ENCODE measurements at places on chromosomes 2 and 18.

- no peak for DNase-seq
Measured at GRCh38 chr2:208669394-208669793, 262.8 kb downstream of the PTH2R start.

GRCh38 chr18:23878336-23878900 is 136.1 kb upstream of the TTC39C start:
- DNase-seq: no peak

- DNase-seq: no peak
Measured at GRCh38 chr2:22690096-22690495, 694.9 kb upstream of the KLHL29 start.

DNA sequence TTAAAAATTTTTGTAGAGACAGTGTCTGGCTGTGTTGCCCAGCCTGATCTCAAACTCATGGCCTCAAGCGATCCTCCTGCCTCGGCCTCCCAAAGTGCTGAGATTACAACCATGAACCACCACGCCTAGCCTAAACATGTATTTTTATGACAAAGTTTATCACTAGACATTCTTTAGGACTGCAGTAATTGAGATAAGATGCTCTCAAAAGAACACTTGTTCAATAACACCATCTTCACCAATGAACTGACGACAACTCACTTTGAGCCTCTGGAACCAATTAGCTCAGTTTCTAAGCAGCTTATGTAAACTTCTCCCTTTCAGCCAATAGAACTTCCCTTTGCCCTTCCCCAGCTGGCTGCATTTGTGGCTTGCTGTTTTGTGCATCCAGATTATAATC is 15.3 kb upstream of the PPP4R1 start:
- DNase-seq: no peak

DNA sequence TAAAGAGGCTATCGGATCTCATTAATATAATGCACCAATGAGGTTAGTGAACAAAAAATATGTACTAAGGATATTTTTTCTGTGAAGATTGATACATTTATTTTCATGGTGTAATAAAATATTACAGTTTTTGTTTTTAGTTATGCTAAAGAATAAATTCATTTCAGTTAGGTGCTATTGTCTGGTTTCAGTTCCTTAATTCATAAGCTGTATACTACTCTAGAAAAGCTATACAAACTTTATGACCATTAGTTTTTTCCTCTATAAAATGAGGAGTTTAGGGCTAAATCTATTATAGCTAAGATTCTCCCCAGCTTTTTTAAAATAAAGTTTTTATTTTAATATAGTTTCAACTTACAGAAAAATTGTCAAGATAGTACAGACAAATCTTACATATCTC is 1311.7 kb upstream of the NXPH2 start:
- no peak for DNase-seq

DNA sequence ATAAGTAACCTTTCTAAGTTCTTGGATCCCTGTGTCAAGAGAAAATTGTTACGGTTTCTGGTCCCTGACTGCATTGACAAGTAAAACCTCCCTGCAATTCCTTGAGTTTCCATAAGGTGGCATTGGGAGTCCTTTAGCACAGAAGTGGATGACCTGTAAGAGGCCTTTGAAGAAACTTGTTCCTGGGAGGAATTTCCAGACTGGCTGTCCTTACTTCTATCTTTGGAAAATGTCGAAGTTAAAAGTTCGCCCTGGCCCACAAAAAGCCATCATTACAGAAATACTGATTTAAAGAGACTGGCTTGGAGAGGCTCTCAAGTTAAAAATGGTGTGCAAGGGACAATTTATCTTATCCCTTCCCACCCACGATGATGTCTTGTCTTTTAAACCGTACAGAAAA is 218.4 kb downstream of the CDH20 start:
- DNase-seq: no peak

DNA sequence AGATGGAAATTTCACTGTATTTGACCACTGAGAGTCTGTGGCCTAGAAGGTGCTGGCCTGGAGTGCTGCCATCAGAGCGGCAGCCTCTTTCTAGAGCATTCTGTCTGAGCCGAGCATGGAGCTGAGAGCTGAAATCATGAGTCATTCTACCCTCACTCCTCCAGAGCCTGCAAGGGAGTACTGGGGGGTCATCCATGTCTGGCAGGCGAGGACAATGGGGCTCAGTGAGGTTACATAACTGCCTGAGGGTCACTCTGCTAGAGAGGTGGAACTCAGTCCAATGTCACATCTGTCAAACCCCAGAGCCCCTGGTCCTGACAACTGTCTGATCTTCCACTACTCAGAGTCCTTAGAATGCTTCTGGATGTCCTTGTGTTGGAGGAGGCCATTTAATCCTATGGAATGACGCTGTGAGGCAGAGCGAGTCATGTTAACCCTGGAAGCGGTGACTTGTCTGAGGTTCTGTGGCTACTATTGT is 65.3 kb downstream of the HAUS1 start:
- no peak for DNase-seq

DNA sequence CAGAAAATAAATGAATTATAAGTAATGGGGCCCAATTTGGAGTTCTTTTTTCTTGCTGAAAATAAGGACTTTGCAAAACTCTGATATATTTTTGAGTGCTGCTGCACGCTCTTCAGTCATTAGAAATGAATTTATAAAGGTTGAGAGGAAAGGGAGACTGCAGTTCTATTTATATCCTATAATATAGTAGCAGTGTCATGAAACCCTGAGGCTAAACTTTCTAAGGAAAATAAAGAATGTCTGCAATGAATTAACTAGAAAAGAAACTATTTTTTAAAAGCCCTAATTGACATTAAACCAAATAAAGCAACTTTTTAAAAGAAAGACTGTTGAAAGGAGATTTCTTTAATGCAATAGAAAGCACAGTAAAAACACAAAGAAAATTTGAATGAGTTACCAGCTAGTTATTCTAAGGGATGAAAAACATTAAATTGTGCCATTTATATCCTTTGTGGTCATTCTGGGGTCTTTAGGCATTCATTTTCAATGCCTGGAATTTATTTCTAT is 1072.8 kb upstream of the TMEFF2 start:
- no peak for DNase-seq

DNA sequence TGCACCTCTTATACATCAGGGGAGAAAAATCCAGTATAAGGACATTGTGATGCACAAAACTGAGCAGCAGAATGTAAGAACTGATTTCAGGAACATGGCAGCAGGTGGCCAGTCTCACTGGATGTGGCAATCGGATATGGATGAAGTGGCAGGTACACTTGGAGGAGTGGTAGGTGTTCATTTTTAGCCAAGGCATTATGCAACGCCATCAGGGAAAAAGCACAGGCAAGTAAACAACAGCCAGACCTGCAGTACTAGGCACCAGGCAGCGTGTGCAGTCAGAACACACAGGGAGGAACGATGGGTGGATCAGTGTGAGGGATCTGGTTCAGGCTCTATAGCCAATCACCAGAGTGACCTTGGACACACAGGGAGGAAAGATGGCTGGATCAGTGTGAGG is 77.4 kb upstream of the GCFC2 start:
- DNase-seq: no peak

DNA sequence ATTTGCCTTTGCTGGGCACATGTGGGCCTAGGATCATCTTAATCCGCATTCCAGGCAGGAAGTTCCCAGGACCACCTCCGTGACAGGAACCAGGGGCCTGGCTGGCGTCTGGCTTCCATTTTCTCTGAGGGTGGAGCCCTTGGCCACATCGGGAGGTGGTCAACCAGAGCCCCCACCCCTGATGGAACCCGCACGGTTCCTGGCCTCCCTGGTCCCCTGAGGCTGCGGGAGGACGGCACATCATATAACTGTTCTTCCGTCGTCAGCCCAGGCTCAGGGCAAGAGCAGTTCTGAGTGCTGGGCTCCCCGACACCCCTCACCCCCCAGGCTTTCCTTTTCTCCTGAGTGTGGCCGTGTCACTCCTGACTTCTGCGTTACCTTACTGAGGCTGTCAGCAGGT is 13.5 kb downstream of the ESPNL start:
- DNase-seq: no peak

DNA sequence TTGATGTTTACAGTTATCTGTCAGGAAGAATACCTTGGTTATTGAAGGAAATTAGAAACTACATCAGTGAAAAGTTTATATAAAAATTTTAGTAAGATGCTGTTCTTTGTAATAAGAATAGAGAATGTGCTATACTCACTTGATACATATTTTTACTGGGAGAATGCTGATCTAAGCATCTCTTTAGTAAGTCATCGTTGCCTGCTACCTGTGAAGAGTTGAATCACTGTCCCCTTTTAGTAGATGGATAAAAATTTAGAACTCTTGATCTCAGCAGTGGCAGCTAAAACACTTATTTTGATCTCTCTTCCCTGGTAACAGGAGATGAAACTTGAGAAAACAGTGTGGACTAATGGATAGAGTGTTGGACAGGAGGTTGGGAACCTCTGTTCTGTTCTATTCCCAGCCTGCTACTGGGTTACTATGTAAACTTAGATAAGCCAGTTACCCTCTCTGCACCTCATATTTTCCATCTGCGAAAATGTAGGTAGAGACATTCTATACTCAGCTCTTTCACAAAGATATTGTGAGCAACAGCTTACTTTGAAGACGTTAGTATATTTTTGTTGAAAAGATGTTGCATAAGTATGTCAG is 100.3 kb downstream of the FEZ2 start:
- DNase-seq: no peak

DNA sequence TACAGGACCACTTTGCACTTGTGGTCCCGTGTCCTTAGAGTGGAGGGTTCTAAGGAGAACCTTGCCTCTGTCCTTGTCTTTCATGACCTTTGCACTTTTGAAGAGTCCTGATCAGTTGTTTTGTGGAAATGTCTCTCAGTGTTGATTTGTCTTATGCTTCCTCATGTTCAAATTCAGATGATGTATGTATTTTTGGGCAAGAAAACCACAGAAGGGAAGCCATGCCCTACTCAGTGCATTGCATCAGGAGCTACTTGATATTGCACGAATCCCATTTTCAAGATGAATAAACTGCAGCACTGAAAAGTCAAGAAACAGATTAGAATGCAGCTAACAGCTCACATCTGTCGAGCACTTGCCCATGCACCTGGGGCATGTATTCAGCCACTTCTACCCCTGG is 152.2 kb downstream of the INHBB start:
- no peak for DNase-seq

GRCh38 chr2:56132138-56132537 is 51.7 kb upstream of the CCDC85A start:
- no peak for DNase-seq

DNA sequence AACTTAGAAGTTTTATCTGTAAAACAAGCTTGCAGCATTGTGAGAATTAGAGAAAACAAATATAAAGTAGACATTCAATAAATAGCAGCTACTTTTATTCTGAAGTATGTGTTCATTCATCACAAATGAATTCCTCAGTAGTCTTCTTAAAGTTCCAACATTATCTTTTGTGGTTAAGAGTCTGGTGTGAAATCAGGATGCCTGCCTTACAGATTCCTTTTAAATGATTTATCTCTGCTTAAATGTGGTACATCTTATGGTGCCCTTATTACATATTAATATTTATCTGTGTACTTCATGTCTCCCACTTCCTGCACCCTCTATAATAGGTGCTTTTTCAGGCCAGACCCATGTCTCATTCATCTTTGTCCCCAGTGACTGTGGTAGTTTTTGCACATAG is 595.0 kb downstream of the STK39 start:
- no peak for DNase-seq

GRCh38 chr2:16643099-16643498 is 22.5 kb downstream of the CYRIA start:
- DNase-seq: no peak

GRCh38 chr2:69226903-69227302 is 160.1 kb downstream of the GFPT1 start:
- no peak for DNase-seq

DNA sequence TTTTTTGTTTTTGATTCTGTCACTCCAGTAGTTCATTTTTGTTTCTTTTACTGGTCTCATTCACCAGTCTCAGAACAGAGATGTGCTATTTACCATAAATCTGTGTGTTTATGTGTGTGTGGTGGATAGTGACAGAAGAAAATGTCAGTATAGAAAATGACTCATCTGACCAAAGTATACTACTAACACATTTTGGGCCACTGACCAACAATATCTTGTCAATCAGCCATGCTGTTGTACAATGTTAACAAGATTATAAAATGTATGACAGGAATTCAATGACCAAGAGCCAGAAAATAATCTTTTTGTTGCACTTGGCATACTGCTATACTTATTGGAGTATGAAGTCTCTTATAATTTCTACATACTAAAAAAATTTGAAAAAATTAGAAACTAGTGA is 1081.4 kb upstream of the NRXN1 start:
- DNase-seq: no peak

DNA sequence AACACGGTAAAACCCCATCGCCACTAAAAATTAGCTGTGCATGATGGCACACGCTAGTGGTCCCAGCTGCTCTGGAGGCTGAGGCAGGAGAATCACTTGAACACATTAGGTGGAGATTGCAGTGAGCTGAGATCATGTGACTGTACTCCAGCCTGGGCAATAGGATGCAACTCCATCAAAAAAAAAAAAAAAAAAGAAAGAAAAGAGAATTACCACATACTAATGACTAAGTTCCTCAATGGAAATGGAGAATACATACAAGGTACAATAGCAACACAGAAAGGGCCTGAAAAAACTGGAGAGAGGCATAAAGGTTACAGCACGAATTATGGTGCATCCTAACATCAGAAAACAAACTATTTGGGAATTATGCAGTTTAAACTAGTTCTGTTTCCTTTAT is 81.3 kb downstream of the CDH2 start:
- no peak for DNase-seq

GRCh38 chr2:238761868-238762267 is 86.0 kb upstream of the TWIST2 start:
- no peak for DNase-seq

GRCh38 chr2:9631878-9632700 is 1.3 kb upstream of the YWHAQ start:
- no peak for DNase-seq

DNA sequence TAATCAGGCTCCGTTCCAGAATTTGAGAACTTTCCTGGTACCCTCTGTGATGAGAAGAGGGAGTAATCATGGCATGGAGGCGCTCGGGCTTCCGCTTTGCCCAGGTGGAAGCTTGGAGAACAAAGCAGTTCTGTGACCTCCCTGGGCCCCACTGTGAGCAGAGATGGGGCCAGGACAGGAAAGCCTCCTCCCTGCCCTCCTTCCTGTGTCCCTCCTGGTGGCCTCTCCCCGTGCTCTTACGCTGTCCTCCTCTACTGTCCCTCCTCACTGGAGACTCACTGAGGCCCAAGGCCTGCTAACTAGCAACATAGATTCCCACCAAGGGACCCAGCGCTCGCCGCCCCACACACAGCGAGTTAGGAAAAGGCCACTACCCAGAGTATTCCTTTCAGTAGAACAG is 119.8 kb downstream of the MAPK4 start:
- DNase-seq: no peak

DNA sequence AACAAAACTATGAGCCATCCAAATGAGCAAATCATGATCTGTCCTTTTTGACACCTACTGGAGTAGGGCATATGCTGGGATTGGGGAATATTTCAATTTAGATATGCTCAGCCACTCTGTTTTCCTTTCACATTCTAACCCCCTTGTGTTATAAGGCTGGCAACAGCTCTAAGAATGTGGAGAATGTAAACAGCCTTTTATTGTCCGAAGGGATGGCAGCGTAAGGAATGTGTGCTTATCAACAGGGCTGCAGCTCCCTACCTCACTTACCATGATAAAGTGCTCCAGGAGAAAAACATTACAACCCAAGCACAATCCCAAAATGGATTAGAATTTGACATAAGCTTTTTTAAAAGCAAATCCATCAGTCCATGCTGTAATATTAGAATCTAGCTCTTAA is 2.2 kb downstream of the NXPH2 start:
- no peak for DNase-seq

Measured in stimulated activated CD8-positive, alpha-beta memory T cell treated with anti-CD3 and anti-CD28 coated beads, Interleukin-2, amount 100 ng/mL, for 48 hours (primary cell).